ENCODE measurements at places on chromosomes 5 and 9. TPM values are rescaled to one million over a fixed set of nuclear protein-coding genes. Genes with fewer than 3 reads are reported as not detected.

Gene GPR150
- total RNA-seq, result under 0.01 TPM

Gene PDZD2
- 2.6 TPM for total RNA-seq

Gene SURF6
- total RNA-seq, result 7.8 TPM

Gene EFNA5
- 8.4 TPM for total RNA-seq

Gene DOCK2
- 13.6 TPM for total RNA-seq

Gene PPP3R2
- total RNA-seq, result not detected

Gene GNA14
- 3.7 TPM for total RNA-seq

Gene OSMR
- 4.2 TPM for total RNA-seq

Gene SLC6A19
- under 0.01 TPM for total RNA-seq

Gene SAXO1
- total RNA-seq, result not detected

Gene TAS2R1
- total RNA-seq, result not detected

Gene PKD2L2
- 2.6 TPM for total RNA-seq

Gene GPR151
- not detected for total RNA-seq

Gene CTSV
- 1.6 TPM for total RNA-seq

Gene OR1J2
- total RNA-seq, result not detected

Gene KIF20A
- total RNA-seq, result 8.9 TPM

Gene PCDHA12
- total RNA-seq, result not detected

Gene CYLC2
- not detected for total RNA-seq

Gene NUTM2F
- total RNA-seq, result not detected

Gene C5orf47
- not detected for total RNA-seq

Measured in skeletal muscle tissue (tissue), 5 donors.